ENCODE measurements at places on chromosomes 4 and X.

DNA sequence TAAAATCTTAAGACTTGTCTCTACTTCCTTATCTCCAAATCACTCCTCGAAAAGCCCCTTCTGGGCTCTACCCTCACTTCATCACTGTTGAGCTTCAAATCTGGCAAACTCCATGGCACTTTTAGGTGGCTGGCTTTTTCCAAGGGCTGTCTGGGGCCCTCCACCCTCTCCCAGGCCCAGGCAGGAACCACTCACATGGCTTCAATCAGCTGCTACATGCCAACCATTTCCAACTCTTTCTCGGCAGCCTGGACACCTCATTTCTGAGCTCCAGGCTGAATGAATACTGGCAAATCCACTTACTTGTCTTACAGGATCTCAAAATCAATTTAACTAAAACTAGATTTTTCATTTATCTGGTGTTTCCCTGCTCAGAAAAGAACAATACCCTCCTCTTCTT is 22.0 kb downstream of the USP46 start:
- DNase-seq: no peak
- no peak overlapping the region for H3K27ac ChIP-seq
- H3K4me1 ChIP-seq: peaks cover 27% of the 10 kb centered on the region
- no peaks in the 10 kb centered on the region for H3K36me3 ChIP-seq
- H3K4me3 ChIP-seq: no peak overlapping the region

DNA sequence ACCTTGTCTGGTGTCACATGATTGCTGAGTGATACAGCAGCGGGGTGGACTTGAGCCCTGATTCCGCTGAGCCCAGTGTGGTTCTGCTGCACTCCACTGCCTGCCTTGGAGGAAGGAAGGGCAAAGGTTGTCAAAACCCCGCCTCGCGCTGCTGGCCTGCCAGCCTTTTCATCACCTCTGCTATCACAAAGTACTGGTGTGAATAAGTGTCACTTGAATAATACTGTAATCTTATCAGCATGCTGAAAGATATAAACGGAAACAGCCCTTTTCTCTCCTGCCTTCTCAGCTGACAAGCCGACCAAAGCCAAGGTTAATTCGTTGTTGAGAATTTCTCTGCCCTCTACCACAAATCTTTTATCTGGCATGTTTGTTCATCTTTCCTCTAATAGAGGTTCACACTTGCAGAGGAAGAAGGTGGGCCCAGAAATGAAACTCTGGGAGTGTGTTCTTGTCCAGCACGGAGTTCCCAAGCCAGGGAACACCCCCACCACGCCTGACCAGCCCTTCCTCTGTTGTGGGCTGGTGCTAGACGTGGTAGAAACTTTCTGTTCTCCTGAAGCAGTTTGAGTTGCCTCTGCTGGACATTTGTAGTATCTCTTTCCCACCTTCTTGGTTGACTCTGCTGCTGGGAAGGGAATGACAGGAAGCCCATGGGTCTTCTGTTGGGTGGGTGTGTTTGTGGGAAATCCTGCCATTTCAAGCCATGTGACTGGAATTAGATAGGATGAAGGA is 21.5 kb downstream of the FHDC1 start:
- peaks cover 31% of the 10 kb centered on the region for H3K4me1 ChIP-seq
- H3K27ac ChIP-seq: peak overlapping the region; percentile 79
- no peaks in the 10 kb centered on the region for H3K27me3 ChIP-seq
- peak; percentile 81 for DNase-seq
- H3K36me3 ChIP-seq: peaks cover 17% of the 10 kb centered on the region

- DNase-seq: no peak
- H3K27me3 ChIP-seq: no peaks in the 10 kb centered on the region
- no peaks in the 10 kb centered on the region for H3K36me3 ChIP-seq
- no peaks in the 10 kb centered on the region for H3K4me1 ChIP-seq
- H3K27ac ChIP-seq: no peak overlapping the region
- no peak overlapping the region for H3K4me3 ChIP-seq
Observed at GRCh38 chrX:105694839-105695238, 127.5 kb upstream of the NRK start.

GRCh38 chrX:23114241-23114640 is 114.5 kb downstream of the DDX53 start:
- DNase-seq: no peak
- no peak overlapping the region for H3K27ac ChIP-seq
- H3K4me3 ChIP-seq: no peak overlapping the region

GRCh38 chrX:121562616-121563015 is 515.2 kb downstream of the GLUD2 start:
- H3K4me1 ChIP-seq: no peaks in the 10 kb centered on the region
- H3K4me3 ChIP-seq: no peak overlapping the region
- DNase-seq: no peak
- H3K27ac ChIP-seq: no peak overlapping the region

GRCh38 chrX:117538178-117539089 is 578.2 kb downstream of the KLHL13 start:
- H3K4me1 ChIP-seq: no peaks in the 10 kb centered on the region
- no peak for DNase-seq
- no peaks in the 10 kb centered on the region for H3K36me3 ChIP-seq
- no peak overlapping the region for H3K27ac ChIP-seq
- H3K27me3 ChIP-seq: no peaks in the 10 kb centered on the region

GRCh38 chr4:95869961-95870500 is 30.1 kb downstream of the PDHA2 start:
- no peaks in the 10 kb centered on the region for H3K4me1 ChIP-seq
- no peak overlapping the region for H3K27ac ChIP-seq
- H3K4me3 ChIP-seq: no peak overlapping the region
- no peaks in the 10 kb centered on the region for H3K27me3 ChIP-seq
- H3K36me3 ChIP-seq: no peaks in the 10 kb centered on the region
- no peak for DNase-seq

GRCh38 chr4:10929818-10930217 is 245.2 kb upstream of the CLNK start:
- no peaks in the 10 kb centered on the region for H3K36me3 ChIP-seq
- no peak for DNase-seq
- no peak overlapping the region for H3K4me3 ChIP-seq
- H3K4me1 ChIP-seq: no peaks in the 10 kb centered on the region
- H3K27ac ChIP-seq: no peak overlapping the region

DNA sequence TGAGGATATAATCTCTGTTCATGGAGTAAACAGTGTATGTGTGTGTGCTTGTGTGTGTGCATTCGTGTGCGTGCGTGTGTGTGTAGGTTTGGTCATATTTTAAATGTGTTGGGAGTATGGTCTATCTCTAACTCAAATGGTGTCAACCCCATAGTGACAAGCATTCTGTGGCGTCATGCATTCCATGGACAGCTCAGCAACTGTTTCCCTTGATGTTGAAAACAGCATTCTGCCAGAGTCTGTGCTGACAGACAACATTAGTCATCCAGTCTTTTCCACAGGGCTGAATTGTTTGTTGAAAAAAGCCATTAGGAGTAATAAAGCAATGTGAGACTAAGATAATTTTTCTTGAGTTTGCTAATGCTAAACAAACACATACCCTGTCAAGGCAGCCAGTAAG is 706.6 kb downstream of the PCDH19 start:
- H3K4me3 ChIP-seq: no peak overlapping the region
- no peaks in the 10 kb centered on the region for H3K36me3 ChIP-seq
- H3K27me3 ChIP-seq: no peaks in the 10 kb centered on the region
- H3K4me1 ChIP-seq: no peaks in the 10 kb centered on the region

DNA sequence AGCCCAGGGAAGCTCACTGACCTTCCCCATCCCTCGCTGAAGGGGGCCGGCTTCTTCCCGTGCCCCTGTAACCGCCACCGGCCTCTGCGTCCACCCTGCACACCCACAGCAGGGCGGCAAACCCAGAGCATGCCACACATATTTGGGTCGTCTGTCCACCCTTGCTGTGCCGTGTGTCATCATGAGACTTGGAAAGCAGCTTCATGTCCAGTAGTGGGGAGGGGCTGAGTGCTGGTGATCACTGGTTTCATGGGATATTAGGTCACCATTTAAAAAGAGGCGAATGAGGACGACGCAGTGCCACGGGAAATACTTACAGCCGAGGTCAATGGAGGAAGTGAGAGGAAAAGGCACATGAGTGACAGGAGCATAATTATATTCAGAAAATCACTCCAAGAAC is 74.8 kb downstream of the HTRA3 start:
- no peak overlapping the region for H3K27ac ChIP-seq
- H3K27me3 ChIP-seq: no peaks in the 10 kb centered on the region
- no peaks in the 10 kb centered on the region for H3K36me3 ChIP-seq
- peak; percentile 23 for DNase-seq

DNA sequence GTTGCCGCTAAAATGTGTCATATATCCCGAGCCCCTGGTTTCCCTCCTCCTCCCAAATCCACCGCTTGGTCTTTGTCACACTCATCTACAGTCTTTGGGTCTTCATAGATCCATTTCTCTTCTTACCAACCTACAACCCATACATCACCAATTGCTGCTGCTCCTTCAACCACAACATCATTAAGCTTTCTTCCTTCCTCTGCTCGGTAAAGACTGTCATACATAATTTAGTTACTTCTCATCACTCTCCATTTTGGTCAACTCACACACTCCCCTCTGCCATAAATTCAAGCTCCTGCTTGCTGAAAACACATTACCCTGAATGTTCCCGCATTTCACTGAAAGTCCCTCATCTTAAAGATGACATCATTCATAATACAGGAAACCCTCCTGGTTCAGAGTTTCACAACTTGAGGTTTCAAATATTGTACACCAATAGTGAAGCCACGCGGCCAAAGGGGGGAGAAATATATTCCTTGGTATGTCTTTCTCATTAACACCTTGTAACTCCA is 1.7 kb upstream of the DCTD start:
- peaks cover 12% of the 10 kb centered on the region for H3K36me3 ChIP-seq
- H3K27me3 ChIP-seq: no peaks in the 10 kb centered on the region

- no peak overlapping the region for H3K4me3 ChIP-seq
- H3K27me3 ChIP-seq: no peaks in the 10 kb centered on the region
- no peaks in the 10 kb centered on the region for H3K36me3 ChIP-seq
- H3K4me1 ChIP-seq: no peaks in the 10 kb centered on the region
- no peak for DNase-seq
Observed at GRCh38 chr4:184857441-184858121, 31.8 kb upstream of the ACSL1 start.

DNA sequence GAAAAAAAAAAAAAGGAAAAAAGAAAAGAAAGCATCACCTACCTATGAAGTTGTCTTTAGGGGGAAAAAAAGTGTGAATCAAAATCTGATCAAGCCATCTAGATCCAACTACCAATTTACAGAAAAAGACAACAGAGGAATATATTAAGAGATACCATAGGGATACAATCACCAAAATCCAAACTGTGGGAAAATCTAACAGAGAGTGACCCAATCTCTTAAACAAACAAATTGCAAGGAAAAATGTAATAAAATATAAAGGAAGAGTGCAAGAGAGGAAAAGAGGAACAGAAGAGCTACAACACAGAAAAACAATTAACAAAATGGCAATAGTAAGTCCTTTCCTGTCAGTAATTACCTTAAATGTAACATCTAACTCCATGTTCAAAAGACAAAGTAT is 19.0 kb downstream of the THOC2 start:
- H3K36me3 ChIP-seq: no peaks in the 10 kb centered on the region
- DNase-seq: no peak
- no peak overlapping the region for H3K4me3 ChIP-seq
- no peaks in the 10 kb centered on the region for H3K4me1 ChIP-seq
- no peaks in the 10 kb centered on the region for H3K27me3 ChIP-seq
- H3K27ac ChIP-seq: no peak overlapping the region

GRCh38 chr4:54189140-54189539 is 40.0 kb upstream of the PDGFRA start:
- H3K4me1 ChIP-seq: no peaks in the 10 kb centered on the region
- no peaks in the 10 kb centered on the region for H3K36me3 ChIP-seq
- no peak for DNase-seq
- no peaks in the 10 kb centered on the region for H3K27me3 ChIP-seq
- H3K27ac ChIP-seq: no peak overlapping the region

DNA sequence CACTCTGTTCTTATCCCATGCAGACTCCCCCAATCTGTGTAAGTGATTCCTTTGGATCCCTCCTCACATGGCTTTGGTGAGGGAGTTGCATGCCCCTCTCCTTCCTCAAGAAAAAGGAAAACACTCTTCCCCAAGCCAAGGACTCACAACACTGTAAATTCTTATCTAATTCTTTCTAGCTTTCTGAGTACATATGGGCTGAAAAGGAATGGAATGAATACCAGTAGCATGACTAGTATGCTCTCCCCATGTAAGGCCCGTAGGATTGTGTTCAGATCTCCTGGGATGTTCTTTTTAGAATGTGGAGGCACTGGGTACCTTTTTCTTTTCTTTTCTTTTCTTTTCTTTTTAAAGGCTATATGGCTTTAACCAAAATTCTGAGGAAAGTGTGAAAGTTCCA is 17.0 kb upstream of the MAGED1 start:
- no peaks in the 10 kb centered on the region for H3K27me3 ChIP-seq
- no peak overlapping the region for H3K4me3 ChIP-seq
- no peak for DNase-seq

DNA sequence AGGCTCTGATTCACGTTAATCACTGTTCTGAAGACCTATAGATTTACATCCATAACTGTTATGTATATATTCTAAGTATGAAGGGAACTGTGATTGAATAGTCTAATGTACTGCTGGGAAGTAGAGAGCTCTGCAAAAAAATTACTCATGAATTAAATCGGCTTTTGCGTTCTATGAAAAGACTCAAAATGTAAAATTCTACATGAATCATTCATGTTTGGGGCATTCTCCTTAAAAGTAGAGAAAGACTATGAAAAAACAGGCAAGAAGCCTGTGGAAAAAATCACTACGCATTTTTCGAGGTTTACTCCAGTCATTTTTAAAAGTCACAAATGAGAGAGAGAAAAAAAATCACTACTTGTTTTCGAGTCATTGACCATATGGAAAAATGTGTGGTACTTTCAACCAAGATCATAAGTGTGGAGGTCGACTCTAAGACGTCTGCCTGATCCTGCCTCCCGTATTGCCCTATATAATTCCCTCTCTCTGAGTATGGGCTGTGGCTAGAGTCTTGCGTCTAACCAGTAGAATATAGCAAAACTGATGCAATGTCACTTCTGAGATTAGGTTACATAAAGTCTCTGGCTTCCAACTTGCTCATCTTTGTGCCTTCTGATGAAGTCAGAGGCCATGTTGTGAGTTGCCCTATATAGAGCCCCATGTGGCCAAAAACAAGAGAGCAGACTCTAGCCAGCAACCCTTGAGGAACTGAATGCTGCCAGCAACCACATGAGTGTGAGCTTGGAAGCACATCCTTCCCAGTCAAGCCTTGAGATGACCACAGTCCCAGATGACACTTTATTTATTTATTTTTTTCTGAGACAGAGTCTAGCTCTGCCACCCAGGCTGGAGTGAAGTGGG is 32.1 kb upstream of the VEGFD start:
- H3K36me3 ChIP-seq: no peaks in the 10 kb centered on the region
- no peaks in the 10 kb centered on the region for H3K4me1 ChIP-seq
- no peak for DNase-seq
- H3K4me3 ChIP-seq: no peak overlapping the region
- no peaks in the 10 kb centered on the region for H3K27me3 ChIP-seq
